Endothelial cell of umbilical vein (primary cell): ENCODE measurements at places on chromosomes 6 and 20. TPM values are rescaled to one million over a fixed set of nuclear protein-coding genes. Genes with fewer than 3 reads are reported as not detected.

Gene SEC23B
- 38.7 and 44.0 TPM in 2 replicates for polyA plus RNA-seq

Gene DNAH8
- polyA plus RNA-seq = 0.45 and 0.61 TPM in 2 replicates

DNA sequence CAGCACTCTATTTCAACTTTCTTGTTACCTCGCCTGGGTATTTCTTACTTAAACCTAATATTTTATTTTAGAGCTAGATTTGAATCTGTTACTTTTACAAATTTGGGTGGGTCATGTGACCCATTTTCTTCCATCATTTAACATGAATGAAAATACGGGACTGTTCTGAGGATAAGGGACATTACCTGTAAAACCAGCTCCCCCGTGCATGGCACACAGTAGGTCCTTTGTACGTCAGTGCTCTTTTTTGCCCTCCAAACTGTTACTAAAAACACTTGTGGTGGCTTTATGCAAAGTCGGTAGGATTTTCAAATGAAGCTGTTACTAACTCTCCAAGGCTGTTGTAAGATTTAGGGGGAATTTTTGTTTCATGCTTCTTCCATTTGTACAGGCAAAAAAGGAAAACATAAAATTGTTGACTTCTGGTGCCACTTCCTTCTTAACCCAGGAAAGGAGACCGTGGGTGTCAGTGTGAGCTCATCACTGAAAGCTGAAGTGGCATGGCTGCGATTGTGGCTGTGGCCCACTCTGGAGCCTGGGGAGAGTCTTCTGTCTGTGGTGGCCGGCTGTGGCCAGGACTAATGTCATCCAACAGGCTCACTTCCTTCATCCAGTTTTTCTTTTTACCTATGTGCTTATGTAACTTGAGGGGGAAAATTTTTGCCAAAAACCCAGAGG lies 40.2 kb upstream of the PXDC1 start:
- DNase-seq = no peak

DNA sequence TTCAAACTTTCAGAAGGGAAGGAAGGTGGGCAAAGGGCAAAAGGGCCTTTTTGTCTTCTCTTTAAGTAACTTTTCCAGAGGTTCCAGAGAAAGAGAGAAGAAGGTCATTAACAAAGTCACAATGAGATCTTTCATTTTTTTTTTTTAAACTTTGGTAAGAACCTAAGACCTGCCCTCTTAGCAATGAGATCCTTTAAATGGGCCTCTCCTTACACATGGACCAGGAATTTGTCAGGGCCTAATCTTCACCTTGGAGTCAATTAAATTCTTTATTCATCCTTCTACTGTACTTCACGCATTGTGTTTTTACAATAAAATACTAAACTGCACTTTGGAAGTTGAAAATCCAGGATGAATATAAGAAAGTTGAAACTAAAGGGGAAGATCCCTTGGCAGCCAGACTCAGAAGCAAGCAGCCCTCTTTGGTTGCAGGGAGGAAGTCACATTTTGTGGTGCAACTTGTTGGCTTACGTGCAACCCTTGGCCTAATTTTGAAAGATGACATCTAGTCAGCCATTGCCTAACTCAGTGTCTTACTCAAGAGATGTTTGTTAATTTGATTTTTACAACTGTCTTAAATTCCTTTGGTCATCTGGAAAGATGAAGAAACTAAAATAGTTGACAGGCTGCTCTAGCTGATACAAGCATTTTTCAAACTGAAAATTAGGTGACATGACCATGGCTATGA lies 11.9 kb upstream of the TMEM170B start:
- no peak for DNase-seq
